ENCODE measurements at places on chromosomes 6 and 20.

DNA sequence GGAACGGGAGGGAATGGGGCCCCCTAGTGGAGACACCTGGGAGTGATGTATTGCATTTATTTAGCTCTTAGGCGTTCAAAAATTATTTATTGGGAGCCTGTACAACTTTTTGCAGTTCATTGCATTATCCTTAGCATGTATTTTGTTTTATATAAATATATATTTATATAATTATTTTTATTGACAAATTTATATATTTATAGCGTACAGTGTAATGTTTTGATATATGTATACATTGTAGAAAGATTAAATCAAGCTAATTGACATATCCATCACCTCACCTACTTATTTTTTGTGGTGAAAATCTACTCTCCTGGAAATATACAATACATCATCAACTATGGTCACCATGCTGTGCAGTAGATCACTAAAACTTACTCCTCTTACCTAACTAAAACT, 975 bp downstream of the SIRT5 start:
- DNase-seq: no peak

DNA sequence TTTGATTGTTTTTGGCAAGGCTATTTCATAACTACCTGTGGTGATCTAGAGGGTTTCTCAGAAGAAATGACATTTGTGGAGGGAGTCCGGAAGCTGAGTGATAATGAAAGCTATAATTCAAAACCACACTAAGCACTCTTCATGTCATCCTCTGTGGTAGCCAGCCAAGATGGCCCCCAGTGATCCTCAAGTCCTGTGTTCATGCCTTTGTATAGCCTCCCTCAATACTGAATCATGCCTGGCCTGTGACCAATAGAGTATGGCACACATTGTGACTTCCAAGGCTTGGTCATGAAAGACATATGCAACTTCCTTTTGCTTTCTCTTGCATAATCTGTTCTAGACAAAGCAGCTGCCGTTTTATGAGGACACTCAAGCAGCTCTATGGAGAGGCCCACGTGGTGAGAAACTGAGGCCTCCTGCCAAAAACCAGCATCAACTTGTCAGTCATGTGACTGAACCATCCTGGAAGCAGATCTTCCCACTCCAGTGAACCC, 12.8 kb upstream of the DNAAF9 start:
- peak; percentile 43 for DNase-seq

DNA sequence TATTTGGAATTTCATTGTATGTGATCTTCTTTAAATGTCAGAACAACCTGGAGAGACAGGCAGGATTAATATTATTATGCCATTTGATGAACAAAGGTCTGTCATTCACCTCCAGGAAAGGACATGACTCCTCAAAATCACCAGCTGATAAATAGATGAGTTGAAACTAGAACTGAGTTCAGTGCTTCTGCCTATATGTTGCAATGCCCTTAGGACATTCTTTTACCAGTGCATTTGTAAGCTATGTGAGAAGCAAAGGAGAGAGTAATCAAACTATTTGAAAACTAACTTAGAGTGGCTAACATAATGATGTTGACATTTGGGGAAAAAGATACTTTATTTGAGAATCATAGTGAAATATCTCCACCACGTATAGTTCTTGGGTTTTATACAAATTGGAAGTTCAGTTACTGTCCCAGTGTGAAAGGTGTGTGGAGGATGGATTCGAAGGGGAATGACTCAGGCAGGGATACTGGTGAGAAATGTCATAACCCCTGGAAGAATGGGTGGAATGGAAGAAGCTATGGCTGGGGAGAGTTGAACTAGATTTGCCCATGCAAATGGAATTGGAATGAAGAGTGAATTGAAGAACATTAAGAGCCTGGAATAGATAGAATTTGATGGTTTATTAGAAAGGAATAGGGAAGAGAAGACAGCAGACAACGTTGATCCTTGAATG, 21.5 kb downstream of the PKIB start:
- DNase-seq: no peak

- DNase-seq: no peak
These were observed 209.8 kb upstream of the MARCKS start for GRCh38 chr6:113647143-113647889.

- no peak for DNase-seq
These were observed 2.9 kb downstream of the PPIL1 start for GRCh38 chr6:36871686-36872085.

DNA sequence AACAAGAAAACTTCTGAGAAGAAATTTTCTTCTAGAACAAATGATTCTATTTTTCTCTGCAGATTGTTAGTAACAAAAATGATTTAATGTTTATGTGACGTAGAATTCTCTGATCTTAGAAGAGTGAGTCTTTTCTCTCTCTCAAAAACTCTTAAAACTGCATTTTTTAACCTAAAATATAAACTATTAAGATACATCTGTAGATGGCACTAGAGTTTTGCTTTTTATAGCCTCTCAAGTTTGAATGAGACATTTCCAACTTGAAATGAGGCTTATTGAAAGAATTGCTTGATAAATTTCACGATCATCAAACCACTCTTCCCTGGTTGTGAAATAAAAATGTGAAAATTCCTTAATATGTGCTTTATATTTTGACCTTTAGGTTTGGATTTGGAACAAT, 53.8 kb downstream of the PHF3 start:
- DNase-seq: no peak

DNA sequence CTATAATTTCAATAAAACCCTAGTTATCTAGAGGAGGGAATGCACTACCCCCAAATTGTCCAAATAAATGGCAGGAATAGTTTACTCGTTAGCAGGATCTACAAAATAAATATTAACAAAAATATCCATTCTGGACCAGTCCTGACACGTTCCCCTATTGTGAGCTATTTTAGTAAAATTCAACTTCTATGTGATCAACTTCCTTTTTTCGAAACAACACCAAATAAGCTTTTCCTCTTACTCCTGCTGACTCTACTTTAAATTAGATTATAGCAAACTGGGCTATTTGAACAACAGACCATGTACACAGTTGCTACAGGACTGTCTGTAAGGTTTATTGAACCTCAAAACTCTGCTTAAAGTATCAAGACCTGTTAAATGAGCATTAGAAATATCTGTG, 154.3 kb downstream of the IPCEF1 start:
- DNase-seq: no peak

DNA sequence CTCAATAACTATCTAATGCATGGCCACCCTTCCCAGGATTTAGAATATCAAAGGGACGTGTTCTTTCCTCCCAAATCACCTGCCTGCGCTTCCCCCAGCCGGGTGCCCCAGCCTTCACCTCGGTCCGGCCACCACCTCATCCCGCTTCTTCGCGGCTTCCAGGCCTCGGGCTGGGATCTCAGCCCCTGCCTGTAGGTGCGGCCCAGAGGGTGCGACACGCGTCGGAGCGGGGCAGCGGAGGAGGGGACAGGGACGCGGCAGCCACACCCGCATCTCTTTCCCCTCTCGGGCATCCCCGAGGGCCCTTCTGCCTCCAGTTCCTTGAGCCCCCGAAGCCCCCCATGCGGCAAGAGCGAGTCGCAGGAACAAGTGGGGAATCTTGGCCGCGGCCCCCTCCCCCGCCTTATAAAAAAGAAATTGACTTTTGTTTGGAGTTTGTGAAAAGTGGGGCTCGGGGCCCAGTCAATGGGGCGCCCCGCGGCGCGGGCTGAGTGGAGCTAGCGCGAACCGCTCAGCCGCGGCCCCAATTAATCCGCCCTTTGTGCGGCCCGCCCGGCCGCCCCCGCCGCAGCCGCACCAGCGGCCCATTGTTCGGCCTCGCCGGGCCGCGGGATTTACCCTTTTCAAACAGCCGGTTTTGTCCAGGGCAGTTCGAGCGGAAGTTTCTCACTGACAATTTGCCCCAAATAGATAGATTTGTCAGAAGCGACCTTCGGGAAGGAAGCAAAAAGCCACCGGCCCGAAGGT, 8.4 kb upstream of the NR2E1 start:
- no peak for DNase-seq

DNA sequence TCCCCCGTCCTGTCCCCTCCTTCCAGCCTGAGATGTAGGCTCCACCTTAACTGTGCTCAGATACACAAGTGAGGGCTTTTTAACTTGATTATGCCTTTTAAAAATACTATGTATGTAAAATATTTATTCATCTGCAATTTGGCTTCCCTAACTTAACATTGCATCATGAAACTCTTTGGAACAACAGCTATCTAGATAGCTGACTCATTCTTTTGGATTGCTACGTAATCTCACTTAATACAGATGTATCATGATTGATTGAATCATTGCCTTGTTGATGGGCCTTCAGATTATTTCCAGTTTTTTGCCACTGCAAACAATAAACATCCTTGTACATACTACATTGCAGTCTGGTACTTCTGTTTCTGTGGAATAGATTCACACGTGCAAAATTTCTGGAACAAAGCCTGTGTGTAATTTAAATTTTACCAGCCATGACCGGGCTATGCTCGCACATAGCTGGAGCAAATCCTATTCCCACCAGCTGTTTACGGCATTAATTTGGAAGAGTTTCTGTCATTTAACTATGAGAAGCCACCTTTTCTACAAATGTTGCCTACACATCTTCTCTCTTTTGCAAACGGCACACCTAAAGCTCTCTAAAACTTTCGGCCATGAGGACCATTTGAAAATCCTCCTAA, 6.5 kb downstream of the PRND start:
- no peak for DNase-seq

DNA sequence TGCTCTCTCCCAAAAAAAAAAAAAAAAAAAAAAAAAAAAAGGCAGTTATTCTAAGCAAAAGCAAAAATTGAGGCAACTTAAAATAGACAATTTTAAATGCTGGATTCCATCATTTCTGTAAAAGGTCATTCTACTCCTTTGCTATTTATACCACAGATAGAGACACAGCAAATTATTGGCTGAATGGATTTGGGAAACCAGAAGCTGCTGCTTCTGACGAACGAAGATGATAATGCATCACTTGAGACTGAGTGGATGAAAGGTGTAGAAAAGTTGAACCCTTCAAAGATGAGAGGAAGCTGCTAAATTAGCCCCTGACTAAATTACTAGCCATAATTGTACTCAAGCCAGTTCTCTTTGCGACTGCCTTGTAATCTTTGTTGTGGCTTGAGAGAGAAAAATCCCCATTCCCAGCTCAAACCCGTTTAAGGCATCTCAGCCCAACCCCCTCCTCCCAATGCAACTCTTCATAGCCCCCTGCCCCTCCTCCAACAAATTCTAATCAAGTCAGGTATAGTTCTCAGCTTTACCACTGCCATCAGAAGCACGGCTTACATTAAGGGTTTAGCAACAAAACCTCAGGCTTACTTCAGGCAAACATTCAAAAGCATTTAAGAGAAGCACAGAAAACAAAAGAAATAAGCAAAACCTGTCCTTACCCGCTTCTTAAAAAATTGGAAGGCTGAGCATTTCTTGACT, 1.0 kb downstream of the SGK1 start:
- DNase-seq: no peak

GRCh38 chr6:125549202-125549884, 200.1 kb upstream of the HEY2 start:
- no peak for DNase-seq

- DNase-seq: peak; percentile 46
These were observed 144.7 kb upstream of the ZNF217 start for GRCh38 chr20:53738039-53738944.

GRCh38 chr6:39785281-39785680, 6.9 kb upstream of the DAAM2 start:
- no peak for DNase-seq

DNA sequence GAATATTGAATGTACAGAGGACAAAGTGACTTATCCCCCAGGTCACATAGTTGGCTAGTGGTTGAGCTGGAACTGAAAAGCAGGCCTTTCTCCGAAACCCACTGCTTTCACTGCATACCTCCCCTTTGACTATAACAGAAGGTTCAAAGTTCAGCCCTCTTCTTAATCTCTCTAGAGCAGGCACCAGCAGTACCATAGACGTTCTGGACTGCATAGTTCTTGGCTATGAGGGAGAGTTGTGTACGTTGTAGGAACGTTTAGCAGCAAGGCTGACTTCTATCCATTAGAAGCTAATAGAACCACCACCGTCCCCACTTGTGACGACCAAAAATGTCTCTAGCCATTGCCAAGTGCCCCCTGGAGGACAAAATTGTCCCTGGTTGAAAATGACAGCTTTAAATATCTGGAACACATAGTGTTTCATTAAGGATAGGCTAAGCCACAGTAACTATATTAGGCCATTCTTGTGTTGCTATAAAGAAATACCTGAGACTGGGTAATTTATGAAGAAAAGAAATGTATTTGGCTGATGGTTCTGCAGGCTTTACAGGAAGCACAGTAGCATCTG, 123.8 kb upstream of the MTHFD1L start:
- DNase-seq: no peak

DNA sequence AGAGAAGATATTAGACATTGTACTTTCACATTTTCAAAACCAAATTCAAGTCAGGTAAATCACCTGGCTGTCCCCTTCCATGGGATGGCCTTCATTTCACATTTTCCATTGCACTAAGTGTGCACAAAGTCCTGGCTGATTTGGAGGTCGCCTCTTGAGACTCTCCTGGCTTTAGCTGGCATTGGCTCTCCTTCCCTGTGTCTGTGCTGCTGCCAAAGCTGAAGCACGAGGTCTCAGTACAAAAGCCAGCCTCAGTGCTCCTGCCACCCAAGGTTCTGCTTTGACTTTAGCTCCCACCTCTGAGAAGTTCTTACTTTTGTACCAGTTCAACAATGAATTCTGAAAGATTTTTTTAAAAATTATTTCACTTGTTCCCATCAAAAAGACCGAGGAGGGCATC, 289.2 kb upstream of the CNR1 start:
- DNase-seq: no peak

DNA sequence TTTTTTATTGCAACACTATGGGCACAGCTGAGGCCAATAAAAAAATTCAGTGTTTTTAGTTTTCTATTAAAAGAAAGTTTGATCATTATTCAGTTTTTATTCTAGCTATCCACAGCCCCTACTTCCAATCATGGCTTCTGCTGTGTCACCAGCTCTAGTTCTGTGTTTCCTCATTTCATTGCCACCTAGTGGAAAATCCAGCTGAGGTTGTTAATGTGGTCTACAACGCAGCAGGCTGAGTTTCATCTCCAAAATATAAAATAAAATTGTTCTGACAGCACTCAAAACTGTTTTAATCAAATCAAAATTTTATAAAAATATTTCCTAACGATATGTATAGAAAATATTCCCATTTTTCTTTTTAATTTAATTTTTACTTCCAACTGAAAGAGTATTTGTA, 13.6 kb downstream of the COL9A1 start:
- no peak for DNase-seq

- no peak for DNase-seq
These were observed 119.7 kb upstream of the BEND3 start for GRCh38 chr6:107235007-107235406.

DNA sequence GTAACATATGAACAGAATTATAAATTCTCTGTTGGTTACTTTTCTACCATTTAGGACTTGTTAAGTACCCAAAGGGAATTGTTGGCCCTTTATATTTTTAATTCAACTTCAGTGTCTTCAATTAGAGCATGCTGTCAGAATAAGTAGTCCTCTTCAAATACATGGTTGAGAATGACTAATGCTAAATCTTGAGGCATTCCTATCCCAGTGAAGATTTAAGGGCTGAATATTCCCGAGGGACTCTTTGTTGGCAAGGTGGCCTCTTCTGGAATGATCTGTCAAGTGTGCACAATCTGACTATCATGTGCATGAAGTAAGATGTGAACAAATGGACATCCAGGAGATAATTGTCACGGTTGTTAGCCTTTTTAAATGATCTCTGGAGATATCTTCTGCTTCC, 421.7 kb downstream of the BMP2 start:
- no peak for DNase-seq

All from dorsolateral prefrontal cortex (tissue), 122 donors.